RKO (cell line): ENCODE measurements at places on chromosomes 12 and 14.

GRCh38 chr14:67108230-67108629 lies 81.0 kb upstream of the GARIN2 start:
- DNase-seq: no peak

DNA sequence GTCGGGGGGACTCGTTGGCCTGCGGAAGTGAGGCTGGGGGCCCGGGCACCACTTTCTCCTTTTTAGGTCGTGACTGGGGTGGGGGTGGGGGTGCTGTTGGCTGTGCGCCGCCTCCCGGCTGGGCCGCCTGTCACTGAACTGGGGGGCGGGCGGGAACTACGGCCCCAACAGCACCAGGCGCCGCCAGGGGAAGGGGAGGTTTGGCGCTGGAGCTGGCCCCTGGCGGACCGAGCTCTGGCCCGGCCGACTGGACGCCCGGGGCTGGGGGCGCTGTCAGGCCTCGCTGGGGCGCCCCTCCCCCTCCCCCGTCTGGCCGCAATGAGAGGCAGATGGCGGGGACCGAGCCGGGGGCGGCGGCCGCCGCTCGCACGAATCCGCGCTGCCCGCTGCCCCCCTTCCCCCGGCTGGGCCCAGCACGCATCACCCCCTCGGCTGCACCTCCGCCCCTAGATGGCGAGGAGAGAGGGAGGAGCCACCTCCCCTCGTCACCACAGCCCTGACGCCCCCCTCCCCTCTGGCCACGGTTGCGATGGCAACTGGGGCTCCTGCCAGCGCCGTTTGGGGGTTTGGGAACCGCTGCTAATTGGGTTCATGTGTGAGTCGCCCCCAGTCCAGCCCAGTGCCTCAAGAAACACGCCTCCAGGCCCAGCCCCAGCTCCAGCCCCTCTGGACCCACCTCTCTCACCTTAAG lies 723 bp downstream of the NFATC4 start:
- DNase-seq: no peak

GRCh38 chr12:28443337-28443736 lies 253.1 kb downstream of the CCDC91 start:
- no peak for DNase-seq

DNA sequence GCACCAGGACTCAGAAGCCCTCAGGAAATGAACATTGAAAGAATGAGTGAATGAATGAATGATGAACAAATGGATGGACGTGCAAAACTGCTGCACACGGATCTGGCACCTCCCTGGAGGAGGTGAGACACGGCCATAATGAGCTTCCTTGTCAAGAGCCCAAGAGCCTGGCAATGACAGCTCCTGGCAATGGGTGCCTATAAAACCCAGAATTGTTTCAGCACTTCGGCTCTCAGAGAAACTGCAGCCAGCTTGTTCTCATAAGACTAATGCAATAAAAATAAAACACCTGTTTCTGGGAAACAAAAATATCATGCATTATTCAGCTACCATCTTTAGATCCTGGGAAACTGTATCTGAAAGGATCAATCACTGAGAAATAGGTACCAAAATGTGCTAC lies 200.5 kb upstream of the SFSWAP start:
- no peak for DNase-seq

DNA sequence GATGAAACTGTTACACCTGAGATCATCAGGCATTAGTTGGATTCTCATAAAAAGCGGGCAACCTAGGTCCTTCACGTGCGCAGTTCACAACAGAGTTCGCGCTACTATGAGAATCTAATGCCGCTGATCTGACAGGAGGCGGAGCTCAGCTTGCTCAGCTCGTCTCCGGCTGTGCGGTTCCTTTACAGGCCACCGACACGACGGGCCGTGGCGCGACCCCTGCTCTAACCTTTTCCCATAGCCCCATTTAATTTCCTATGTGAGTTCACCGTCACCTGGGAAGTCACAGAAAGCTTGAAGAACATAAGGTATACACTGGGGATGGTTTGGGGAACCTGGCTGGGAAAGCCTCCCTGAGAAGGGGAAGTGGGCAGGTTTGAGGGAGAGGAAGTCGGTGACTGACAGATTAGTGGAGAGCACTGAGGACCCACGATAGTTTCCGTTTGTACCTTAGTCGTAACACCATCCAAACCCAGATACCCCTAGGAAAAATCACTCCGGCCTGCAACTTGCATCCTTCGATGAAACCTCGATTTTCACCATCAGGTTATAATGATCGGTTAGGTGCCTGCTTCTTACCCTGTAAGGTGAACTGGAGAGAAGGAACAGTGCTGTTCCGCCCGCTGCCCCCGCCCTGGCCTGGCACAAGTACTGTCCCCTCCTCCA lies 2.8 kb upstream of the AAAS start:
- no peak for DNase-seq
